ENCODE measurements at places on chromosomes 6 and 20.

- no peak for DNase-seq
Observed at GRCh38 chr6:167546611-167547327, 221.9 kb downstream of the TTLL2 start.

- no peak for DNase-seq
Observed at GRCh38 chr6:125154761-125155135, 1.2 kb downstream of the TPD52L1 start.

- DNase-seq, result peak; percentile 5
Observed at GRCh38 chr6:51618563-51618962, 468.9 kb downstream of the PKHD1 start.

DNA sequence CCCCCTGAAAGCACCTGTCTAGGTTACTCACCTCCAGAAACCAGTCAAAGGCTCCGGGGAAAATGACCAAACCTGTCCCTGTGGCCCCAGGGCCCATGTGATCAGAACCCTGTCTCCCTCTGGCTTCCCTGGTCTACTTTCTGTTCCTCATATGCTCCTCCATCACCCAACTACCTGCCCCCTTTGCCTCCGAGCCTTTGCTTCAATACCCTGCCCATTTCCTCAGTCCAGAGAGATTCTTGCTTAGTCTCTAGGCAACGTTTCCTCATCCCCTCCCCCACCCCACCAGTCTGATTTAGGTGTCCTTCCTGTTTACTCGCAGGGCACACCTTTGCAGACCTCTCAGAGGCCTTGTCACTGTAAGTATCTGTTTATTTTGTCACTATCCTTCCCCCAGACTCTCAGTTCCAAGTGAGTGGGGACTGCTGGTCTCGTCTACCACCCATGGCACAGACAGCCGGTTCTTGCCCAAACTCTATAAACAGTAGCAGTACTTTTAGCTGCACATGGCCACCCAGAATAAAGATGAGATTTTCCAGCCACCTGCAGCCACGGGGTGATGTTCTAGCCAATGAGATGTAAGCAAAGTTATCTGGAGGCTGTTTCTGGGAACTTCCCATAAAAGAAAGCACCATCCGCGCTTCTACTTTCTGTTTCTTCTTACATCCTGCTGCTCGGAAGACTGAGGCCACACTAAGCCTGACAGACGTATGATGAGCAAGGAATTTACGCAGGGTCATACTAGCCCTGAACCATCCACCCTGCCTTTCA, 13.3 kb downstream of the ELOVL5 start:
- DNase-seq, result peak; percentile 92

GRCh38 chr6:33967966-33968724, 164.3 kb upstream of the MLN start:
- no peak for DNase-seq

Measured in suppressor macrophage treated with lipopolysaccharide for 4 hours (primary cell).